Activated CD4-positive, alpha-beta T cell treated with anti-CD3 and anti-CD28 coated beads, Interleukin-2, Interleukin-6, amounts not matched to agents 100 ng/mL and 50 ng/mL, durations not matched to agents 16 hours and 8 hours (primary cell): ENCODE measurements at places on chromosomes 7 and 10.

GRCh38 chr7:151867912-151868311 is 9.0 kb downstream of the PRKAG2 start:
- DNase-seq = no peak

- DNase-seq = no peak
These were observed 23.6 kb downstream of the PIP4K2A start for GRCh38 chr10:22690614-22691431.

- DNase-seq = no peak
These were observed 34.1 kb upstream of the IFRD1 start for GRCh38 chr7:112416127-112416526.

DNA sequence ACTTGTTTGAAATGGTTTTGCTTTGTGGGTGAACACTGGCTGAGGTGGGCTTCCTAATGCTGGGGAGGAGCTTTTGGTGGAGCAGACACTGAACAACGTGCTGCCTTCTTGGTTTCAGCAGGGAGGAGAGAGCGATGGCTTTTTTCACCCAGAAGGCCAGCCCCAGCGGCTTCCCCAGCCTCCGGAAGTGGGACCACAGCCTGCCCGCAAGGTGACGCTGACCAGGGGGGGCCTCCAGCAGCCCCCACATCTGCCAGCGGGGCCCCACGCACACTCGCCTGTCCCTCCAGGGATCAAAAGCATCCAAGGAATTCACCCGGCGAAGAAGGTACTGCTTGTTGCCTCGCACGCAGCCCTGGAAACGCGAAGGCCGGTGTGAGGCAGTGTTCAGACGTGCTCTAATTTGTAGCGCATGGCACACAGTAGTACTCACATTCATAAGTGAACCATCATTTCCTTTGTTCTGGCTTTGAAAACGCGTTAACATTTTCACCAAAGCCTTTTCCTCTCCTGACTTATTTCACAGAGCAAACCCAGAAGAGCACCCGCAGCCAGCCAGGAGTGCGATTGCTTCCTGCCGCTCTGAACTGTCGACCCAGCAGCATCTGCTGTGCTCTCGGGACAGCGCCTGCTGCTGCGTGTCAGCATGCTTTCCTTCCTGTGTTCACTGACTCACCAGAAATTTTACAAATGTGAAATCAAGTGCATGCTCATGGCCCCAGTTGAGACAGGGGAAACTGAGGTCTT is 48.4 kb downstream of the SHH start:
- peak; percentile 81 for DNase-seq

- peak; percentile 65 for DNase-seq
These were observed 13.1 kb downstream of the STX1A start for GRCh38 chr7:73706126-73707044.

- peak; percentile 83 for DNase-seq
These were observed 160.4 kb downstream of the KIF20B start for GRCh38 chr10:89861584-89862301.

DNA sequence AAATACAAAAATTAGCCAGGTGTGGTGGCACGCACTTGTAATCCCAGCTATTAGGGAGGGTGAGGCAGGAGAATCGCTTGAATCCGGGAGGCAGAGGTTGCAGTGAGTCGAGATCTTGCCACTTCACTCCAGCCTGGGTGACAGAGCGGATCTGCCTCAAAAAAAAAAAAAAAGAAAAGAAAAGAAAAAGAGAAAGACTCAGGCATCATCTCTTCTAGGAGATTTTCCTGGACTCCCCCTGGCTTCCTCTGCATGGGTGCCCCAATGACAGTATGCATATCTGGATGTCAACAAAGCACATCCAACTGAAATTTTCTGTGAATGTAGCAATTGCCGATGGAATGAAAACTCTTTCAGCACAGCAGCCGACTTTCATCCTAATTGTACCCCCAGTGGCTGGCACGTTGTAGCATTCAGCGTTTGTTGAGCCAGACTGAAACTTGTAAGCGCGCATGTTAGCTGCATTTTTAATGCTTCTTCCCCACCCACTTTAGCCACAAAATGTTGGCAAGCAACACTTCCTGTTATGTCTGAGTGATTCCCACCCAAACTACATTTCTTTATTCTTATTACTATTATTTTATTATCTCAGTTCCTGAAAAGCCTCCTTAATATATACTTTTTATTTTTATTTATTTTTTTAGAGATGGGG is 70.2 kb downstream of the PRTFDC1 start:
- peak; percentile 66 for DNase-seq

DNA sequence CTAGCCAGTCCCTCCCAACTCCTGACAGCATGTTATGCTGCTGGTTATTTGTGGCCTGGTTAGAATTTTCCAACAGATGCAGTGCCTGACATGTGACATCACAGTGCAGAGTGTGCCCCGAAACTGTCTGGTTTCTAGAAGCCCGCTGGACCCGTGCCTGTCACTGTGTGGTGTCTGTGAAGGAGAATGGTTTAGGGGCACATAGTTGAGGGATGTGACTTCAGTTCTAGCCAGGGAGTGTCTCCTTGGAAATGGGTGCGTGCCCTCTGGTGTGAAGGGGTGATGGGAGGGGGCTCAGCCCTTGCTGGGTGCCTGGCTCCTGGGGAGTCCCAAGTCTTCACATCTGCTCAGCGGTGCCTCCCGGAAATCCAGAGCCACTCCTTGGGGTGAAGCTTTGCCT is 303.6 kb downstream of the GLRX3 start:
- DNase-seq = no peak

DNA sequence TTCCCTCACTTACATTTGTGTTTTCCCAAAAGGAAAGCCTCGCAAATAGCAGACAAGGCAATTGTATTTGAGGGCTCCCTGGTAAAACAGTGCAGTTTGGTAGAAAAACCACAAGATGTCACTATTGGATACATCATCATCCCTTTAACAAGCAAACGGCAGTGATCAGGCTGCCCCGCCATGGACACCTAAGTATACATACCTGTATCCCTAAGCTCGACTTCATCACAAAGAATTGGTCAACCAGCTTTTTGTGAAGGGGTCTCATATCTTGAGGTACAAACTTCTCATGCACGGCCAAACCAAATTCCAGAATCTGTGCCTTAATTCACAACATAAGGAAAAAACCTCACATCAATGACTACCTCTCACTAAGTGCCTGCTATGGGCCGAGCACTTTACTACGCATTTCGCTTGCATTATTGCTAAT is 179.5 kb upstream of the IMMP2L start:
- DNase-seq = peak; percentile 49

GRCh38 chr7:141023295-141023694 is 8.5 kb upstream of the MRPS33 start:
- no peak for DNase-seq

DNA sequence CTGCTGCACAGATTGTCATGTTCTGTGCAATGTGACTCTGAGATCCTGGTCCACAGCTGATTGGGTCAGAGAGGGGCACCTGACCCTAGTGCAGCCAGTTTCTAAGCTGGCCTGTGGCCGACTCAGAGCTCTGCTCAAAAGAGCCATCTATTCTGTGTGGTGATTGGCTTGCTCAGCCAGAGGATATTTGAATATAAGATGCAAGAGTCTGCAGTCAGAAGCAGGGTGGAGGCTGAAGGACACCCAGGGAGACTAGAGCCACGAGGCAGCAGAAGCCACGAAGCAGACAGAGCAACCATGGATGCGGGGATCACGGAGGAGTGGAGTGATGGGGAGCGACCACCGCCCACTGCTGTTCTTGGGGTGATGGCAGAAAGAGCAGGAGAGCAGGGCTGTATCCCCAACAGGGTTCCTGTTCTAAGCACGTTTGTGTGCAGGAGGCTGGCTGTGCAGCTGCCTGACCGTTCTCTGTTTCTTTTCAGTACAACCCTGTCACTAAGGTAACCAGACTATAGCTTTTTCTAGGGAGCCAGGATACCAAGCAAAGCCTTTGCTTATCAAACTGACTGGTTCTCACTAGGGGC is 19.5 kb upstream of the RHEB start:
- DNase-seq = no peak

DNA sequence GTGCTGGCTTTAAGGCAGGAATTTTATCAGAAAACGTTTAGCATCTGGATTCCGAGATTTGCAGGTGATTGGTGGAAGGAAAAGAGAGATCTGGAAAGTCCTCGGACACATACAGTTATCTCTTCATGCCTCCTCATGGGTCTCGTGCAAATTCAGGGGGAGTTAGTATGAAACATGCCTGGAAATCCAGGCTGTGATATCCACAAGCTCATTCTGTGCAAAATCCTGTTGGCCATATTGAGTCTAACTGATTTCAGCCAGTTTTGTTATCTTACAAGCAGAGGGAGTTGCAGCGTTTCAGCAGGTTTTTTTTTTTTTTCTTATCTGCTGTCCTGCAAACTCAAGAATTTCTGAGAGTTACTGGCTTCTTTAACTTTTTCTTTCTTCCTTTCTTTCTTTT is 411.5 kb downstream of the GALNT17 start:
- no peak for DNase-seq

- DNase-seq = no peak
These were observed 2.6 kb upstream of the ATXN7L1 start for GRCh38 chr7:105878746-105879605.

DNA sequence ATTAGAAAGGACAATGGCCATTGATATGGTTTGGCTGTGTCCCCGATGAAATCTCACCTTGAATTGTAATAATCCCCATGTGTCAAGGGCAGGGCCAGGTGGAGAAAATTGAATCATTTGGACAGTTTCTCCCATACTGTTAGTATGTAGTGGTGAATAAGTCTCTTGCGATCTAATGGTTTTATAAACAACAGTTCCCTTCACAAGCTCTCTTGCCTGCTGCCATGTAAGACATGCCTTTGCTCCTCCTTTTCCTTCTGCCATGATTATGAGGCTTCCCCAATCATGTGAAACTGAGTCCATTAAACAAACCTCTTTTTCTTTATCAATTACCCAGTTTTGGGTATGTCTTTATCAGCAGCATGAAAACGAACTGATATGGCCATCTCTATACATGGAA is 302.7 kb downstream of the SFMBT2 start:
- DNase-seq = no peak

DNA sequence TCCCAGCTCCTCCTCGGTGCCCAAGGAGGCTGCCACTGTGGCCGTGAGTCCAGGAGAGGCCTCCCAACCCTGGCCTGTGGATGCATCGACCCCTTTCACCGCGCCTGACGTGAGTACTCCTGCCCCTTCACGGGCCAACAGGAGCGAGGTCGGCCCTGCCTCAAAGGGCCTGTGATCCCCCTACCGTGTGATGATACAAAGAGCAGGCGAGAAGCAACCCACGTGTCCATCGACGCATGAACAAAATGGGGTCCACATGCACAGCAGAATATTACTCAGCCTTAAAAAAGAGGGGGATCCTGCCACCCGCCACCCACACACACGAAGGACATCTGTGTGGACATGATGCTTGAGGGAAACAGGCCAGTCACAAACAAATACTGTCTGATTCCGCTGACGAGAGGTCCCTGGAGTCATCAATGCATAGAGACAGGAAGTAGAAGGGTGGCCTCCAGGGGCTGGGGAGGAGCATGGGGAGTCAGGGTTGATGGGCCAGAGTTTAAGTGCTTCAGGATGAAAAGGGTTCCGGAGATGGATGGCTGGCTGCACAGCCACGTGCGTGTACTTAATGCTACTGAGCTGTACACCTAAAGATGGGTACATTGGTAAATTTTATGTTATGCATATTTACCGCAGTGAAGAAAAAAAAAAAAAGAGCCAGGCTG is 151.9 kb downstream of the PRKAG2 start:
- no peak for DNase-seq

- DNase-seq = peak; percentile 59
These were observed 772 bp downstream of the SGMS1 start for GRCh38 chr10:50622706-50623662.
